ENCODE measurements at places on chromosomes 7 and 10.

DNA sequence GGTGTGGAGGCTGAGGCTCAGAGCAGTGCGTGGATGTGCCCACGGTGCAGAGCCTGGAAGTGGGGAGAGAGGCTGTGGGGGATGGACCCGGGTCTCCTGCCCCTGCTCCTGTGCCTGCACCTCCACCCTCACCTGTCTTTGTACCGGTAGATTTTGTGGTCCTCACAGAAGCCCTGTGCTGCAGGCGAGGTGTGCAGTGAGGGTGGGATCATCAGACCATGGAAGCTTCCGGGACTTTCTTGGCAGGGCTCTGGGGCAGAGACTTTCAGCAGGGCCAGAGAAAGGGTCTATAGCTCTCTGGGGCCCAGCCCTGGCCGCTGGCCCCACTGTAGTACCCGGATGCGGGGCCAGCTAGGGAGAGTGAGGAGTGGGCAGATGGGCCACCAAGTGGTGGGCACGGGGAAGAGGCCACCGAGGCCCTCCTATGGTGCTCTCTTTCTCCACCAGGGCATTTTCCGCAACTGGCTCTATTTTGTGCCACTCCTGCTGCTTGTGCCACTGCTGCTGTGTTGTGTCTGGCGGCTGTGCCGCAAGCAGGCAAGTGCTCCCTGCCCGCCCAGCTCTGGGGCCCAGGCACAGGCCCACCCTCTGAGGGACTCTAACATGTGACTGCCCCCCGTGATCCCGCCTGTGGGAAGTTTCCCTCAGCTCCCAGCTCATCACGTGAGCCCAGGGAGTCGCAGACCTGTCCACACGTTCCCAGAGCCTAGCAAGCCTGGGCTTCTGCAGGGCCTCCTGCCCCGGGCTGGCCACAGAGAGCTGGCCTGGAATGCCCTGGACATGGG, 22.1 kb downstream of the ANTXRL start:
- DNase-seq = no peak

DNA sequence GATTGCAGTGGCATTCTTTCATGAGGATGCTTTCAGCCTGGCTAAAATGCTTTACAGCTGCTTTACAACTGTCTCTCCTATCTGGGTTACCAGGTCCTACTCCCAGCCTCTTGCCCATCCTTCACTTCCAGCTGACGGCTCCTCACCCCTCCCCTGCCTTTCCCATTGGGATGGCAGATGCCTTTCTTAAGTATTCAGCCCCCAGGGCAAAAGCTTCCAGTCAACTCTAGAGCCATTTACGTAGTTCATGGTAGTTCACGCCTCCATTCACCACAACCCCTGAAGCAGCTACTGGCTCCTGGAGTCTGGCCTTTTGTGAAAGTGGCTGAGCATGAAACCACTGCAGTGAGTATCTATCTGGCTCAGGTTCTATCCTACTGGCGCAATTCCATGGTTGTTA, 17.2 kb upstream of the BMPER start:
- no peak for DNase-seq

- DNase-seq = no peak
These were observed 30.8 kb upstream of the NME8 start for GRCh38 chr7:37817591-37817960.

DNA sequence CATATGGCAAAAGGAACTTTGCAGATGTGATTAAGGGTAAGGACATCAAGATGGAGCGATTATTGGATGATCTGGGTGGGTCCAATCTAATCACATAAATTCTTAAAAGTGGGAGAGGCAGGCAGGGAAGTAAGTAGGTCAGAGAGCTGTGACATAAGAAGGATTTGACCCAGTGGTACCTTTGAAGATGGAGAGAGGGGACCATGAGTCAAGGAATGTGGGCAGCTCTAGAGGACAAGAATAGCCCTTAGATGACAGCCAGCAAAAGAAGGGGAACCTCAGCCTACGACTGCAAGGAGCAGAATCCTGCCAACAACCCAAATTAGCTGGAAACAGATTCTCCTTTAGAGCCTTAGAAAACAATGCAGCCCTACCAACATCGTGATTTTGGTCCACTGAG, 34.5 kb downstream of the LAMB1 start:
- no peak for DNase-seq

Data from cortex of kidney (tissue), 1 donor.